ENCODE measurements at places on chromosomes 2 and 18.

- DNase-seq, result no peak
- no peak overlapping the region for H3K4me3 ChIP-seq
- no peaks in the 10 kb centered on the region for H3K4me1 ChIP-seq
These were observed 162.0 kb downstream of the SH3BP4 start for GRCh38 chr2:235113854-235114253.

DNA sequence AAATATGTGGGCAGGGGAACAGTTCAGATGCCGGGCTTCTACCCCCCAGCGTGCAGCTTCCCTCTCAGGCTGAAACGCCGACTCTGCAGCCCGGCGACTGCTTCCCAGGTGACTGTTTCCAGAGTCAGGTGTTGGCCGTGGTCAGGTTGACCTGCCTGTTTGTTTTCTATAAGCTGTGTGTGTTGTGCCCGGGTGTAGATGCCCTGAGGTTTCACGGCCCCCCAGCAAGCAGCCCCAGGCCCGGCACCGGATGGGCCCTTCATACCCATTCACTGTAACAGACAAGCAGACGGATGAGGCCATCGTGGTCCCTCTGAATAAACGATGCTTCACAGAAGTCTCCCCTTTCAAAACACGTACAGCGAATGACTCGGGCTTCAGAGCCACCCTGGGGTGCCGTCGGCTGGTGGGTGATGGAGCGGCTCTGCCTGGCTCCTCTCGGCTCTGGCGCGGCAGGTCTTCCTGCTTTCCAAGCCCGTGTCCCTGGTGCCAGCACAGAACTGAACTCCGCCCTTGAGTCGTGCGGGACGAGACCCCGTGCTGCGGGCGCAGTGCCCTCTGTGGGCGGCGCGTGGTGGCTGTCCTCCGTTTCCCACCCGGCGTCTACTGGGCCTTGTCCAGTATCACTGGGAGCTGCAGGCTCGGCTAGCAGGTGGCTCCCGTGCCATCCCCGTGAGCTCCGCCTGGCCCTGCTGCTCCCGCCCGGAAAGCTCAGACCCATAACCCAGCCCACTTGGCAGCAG, 15.0 kb upstream of the KCNG2 start:
- H3K4me3 ChIP-seq, result no peak overlapping the region
- H3K27ac ChIP-seq, result no peak overlapping the region
- H3K27me3 ChIP-seq, result peaks cover 16% of the 10 kb centered on the region
- H3K4me1 ChIP-seq, result no peaks in the 10 kb centered on the region
- no peak for DNase-seq
- H3K36me3 ChIP-seq, result no peaks in the 10 kb centered on the region

- no peaks in the 10 kb centered on the region for H3K27me3 ChIP-seq
- no peaks in the 10 kb centered on the region for H3K4me1 ChIP-seq
- no peak overlapping the region for H3K4me3 ChIP-seq
- no peaks in the 10 kb centered on the region for H3K36me3 ChIP-seq
These were observed 22.5 kb downstream of the UBR3 start for GRCh38 chr2:169849710-169850109.

DNA sequence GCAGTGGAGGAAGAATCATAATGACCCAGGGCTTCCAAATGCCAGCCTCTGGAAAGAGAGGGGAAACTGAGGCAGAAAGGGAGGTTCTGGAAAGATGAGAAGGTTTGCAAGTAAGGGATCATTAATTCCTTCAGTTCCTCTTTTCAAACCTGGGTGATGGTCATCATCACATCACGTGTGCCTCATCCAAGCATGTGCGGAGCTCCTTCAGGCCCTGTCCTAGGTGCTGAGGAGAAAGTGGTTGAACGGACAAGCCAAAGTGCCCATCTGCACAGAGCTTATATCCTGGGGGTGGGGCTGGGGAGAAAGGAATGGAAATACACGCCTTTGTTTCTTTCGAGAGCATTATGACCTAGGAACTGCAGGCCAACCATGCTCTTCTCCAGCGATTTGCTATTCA, 60.2 kb upstream of the AFF3 start:
- H3K27ac ChIP-seq, result no peak overlapping the region
- no peaks in the 10 kb centered on the region for H3K36me3 ChIP-seq
- H3K27me3 ChIP-seq, result no peaks in the 10 kb centered on the region

- no peak overlapping the region for H3K27ac ChIP-seq
- no peaks in the 10 kb centered on the region for H3K36me3 ChIP-seq
- DNase-seq, result no peak
These were observed 279.6 kb downstream of the SLC4A3 start for GRCh38 chr2:219907011-219907365.

- no peaks in the 10 kb centered on the region for H3K36me3 ChIP-seq
- no peaks in the 10 kb centered on the region for H3K4me1 ChIP-seq
- H3K4me3 ChIP-seq, result no peak overlapping the region
- no peak for DNase-seq
- H3K27me3 ChIP-seq, result no peaks in the 10 kb centered on the region
These were observed 111.7 kb upstream of the KLHL14 start for GRCh38 chr18:32884543-32884942.

GRCh38 chr2:155703917-155704316, 628.6 kb downstream of the NR4A2 start:
- no peak for DNase-seq
- no peak overlapping the region for H3K4me3 ChIP-seq
- H3K27ac ChIP-seq, result no peak overlapping the region
- H3K4me1 ChIP-seq, result no peaks in the 10 kb centered on the region
- no peaks in the 10 kb centered on the region for H3K27me3 ChIP-seq

- no peak overlapping the region for H3K27ac ChIP-seq
- no peak for DNase-seq
- peaks cover 11% of the 10 kb centered on the region for H3K36me3 ChIP-seq
- no peak overlapping the region for H3K4me3 ChIP-seq
- H3K4me1 ChIP-seq, result peaks cover 4% of the 10 kb centered on the region
- H3K27me3 ChIP-seq, result no peaks in the 10 kb centered on the region
These were observed 3.2 kb downstream of the GPBAR1 start for GRCh38 chr2:218263817-218264641.

GRCh38 chr2:106104332-106105062, 89.6 kb downstream of the UXS1 start:
- H3K4me3 ChIP-seq, result no peak overlapping the region
- peak; percentile 73 for DNase-seq
- no peak overlapping the region for H3K27ac ChIP-seq
- H3K4me1 ChIP-seq, result no peaks in the 10 kb centered on the region
- no peaks in the 10 kb centered on the region for H3K36me3 ChIP-seq

DNA sequence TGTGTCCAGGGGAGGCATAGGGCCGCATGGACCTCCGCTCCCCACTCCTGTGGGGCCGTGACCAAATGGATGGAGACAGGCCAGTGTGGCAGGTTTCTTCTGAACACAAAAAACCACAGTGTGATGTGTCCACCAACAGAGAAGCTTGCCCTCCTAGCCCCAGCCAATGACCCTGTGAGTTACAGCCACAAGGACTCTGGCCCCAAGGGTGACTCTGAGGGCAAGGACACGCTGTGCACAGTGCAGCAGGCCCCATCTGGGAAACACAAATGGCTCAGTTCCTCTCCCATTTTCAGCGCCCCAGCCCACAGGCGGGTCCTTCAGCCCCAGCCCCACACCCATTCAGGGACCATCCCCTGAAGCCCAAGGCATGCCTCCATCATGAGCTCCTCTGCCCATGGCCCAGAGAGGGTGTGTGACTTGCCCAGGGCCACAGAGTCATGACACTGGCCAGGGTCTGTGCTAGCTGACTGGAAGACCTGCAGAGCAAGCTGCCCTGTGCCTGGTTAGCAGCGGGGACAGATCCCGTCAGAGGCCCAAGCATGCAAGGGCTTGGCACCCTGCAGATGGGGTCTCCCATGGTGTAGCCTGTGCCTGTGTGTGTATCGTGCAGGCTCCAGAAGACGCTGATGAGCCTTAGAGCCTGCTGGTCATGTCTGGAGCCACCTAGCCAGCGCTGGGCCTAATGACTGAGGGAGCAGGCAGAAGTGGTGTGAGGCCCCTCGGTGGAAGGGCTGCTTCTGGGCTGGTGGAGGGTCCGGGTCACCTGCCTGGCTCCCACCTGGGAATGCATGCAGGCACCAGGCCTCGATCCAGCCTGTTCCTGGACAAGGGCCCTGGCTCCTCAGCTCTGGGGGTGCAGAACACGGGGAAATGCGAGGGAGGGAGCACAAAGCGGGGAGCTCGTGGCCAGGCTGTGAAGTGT, 47.7 kb downstream of the HS6ST1 start:
- H3K4me1 ChIP-seq, result no peaks in the 10 kb centered on the region
- H3K4me3 ChIP-seq, result no peak overlapping the region
- H3K27me3 ChIP-seq, result no peaks in the 10 kb centered on the region
- no peaks in the 10 kb centered on the region for H3K36me3 ChIP-seq
- no peak overlapping the region for H3K27ac ChIP-seq

GRCh38 chr18:57705832-57706595, 84.4 kb upstream of the NARS1 start:
- H3K4me1 ChIP-seq, result no peaks in the 10 kb centered on the region
- H3K27me3 ChIP-seq, result no peaks in the 10 kb centered on the region
- H3K36me3 ChIP-seq, result peaks cover 6% of the 10 kb centered on the region
- no peak for DNase-seq
- no peak overlapping the region for H3K27ac ChIP-seq

GRCh38 chr2:60549928-60550177, 3.6 kb downstream of the BCL11A start:
- no peaks in the 10 kb centered on the region for H3K36me3 ChIP-seq
- peak overlapping the region; percentile 71 for H3K4me3 ChIP-seq
- peak; percentile 37 for DNase-seq
- peaks cover 11% of the 10 kb centered on the region for H3K27me3 ChIP-seq
- H3K27ac ChIP-seq, result no peak overlapping the region

All from fibroblast of lung (primary cell).